ENCODE measurements at places on chromosomes 12 and 14.
A peak's percentile ranks its signal among the peaks of the same experiment; 100 is the strongest.

DNA sequence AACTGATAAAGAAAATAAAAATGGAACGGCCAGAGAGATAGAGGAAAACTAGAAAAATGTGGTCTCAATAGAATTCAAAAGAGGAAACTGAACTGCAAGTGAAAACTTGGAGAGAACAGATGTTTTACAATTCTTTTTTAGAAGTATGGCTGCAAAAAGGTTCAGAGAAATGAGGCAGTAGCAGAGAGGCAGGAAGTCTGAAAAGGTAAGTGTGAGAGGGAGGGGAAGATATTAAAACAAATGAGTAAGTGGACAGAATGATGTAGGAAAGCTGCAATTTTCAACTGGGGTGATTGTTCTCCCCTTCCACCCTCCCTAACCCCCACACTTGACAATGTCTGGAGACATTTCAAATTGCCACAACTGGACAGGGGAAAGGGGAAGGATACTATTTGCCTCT, 12.9 kb downstream of the BTBD7 start:
- no peak for DNase-seq

DNA sequence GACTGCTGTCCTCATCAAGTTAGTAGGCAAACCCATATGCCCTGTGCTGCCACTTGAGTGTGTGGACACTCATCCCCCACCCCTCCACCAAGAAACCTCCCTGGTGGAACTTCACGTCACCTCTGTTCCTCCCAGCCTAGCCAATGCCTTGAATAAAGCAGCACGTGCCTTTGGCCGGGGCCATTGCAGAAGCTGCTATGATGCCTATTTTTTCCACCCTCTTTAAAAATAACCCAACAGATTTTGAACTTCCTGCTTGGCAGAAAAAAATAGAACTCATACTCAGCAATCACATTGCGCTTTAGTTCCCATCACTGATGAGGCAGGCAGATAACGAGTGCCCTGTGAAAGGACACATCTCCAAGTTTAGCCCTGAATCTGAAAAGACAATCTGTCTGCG, 23.1 kb upstream of the PWP1 start:
- DNase-seq: no peak

- DNase-seq: no peak
Observed at GRCh38 chr12:108543652-108544051, 17.3 kb downstream of the SART3 start.

- DNase-seq: no peak
Observed at GRCh38 chr14:61426048-61426447, 104.7 kb downstream of the PRKCH start.

GRCh38 chr12:32777691-32778175, 22.0 kb upstream of the YARS2 start:
- DNase-seq: no peak

DNA sequence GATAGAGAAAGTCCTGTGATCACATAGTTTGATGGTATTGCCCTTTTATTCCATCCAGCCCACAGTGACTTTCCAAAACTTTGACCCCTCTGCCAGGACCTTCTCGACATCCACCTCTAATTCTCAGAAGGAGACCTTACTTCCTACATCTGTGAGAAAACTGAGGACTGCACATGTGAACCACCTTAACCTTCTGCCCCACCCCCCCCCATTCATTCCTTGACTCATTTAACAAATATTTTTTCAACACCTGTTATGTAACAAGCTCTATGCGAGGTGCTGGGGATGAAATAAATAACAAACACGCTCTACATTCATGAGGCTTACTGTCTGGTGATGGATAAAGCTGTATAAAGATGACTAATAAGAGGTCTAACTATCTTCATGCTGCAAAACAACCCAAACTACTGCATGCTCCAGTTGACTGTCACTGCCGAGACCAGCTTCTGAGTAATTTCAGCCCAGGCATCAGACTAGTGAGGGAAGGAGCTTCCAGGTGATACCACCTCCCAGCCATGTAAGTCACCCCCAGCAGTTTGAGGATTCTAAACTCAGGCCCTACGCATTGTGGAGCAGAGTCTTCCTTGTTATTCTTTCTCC, 1.9 kb upstream of the HAL start:
- DNase-seq: no peak

DNA sequence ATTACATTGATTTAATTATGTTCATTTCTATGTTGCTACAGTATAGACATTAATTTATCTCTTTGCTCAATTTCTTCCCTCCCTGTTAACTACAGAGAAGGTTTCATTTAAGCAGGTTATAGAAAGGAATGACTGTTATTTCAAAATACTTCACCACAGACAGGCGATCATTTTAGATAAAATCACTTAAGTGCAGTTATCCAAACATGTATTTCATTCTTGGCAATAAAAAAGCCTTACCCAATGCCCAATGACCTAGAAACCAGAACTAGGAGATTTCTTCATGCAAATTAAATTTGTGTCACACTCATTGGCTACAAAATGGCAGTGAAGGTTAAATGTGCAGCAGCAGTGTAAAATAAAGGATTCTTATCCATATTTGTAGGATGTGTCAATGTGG, 266.4 kb downstream of the KCNH5 start:
- DNase-seq: no peak

DNA sequence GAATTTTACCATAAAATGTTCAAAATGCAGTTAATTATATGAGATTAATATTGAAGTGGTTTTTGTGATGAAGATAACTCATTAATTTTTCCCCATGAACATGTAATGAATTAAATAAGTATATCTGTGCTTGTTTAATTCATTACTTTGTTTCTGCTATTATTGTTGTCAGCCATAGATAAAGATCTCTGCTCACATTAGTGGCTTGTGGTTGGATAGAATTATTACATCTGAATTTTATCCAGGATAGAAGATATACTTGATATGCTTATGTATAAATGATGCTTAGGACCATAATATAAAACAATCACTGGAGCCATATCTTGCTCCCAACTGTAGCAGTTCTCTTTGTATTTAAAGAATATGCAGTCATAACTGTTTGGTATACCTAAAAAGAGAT, 18.5 kb downstream of the TSPAN19 start:
- no peak for DNase-seq

- DNase-seq: peak; percentile 59
Observed at GRCh38 chr14:73758392-73759182, 44.4 kb upstream of the PNMA1 start.

DNA sequence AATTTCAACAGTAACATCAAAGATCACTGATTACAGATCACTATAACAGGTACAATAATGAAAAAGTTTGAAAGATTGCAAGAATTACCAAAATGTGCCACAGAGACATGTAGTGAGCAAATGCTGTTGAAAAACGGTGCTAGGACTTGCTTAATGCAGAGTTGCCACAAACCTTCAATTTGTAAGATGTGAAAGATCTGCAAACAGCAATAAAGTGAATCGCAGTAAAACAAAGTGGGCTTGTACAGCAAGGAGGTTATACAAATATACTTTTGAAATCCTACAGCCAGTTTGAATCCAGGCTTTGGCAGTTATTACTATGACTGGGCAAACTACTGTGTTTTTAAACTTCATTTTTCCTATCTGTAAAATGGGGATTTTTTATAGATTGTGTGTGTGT, 1.0 kb upstream of the PLEKHA5 start:
- no peak for DNase-seq

- DNase-seq: no peak
Observed at GRCh38 chr14:64554556-64554955, 4.8 kb downstream of the PPP1R36 start.

GRCh38 chr14:51824191-51824590, 36.2 kb upstream of the GNG2 start:
- no peak for DNase-seq

DNA sequence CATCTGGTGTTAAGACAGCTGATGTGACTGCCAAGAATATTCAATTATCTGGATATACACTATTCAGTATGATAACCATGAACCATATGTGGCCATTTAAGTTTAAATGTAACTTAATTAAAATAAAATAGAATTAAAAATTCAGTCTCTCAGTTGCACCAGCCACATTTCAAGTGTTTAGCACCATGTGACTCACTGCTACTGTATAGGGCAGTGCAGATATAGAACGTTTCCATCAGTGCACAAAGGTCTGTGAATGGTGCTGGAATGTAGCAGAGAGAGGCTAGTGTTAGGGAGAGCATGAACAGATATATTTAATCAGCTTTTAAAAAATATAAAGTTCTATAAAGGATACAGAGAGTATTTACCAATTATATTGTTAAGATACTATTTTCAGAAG, 28.7 kb downstream of the ARID4A start:
- DNase-seq: no peak

DNA sequence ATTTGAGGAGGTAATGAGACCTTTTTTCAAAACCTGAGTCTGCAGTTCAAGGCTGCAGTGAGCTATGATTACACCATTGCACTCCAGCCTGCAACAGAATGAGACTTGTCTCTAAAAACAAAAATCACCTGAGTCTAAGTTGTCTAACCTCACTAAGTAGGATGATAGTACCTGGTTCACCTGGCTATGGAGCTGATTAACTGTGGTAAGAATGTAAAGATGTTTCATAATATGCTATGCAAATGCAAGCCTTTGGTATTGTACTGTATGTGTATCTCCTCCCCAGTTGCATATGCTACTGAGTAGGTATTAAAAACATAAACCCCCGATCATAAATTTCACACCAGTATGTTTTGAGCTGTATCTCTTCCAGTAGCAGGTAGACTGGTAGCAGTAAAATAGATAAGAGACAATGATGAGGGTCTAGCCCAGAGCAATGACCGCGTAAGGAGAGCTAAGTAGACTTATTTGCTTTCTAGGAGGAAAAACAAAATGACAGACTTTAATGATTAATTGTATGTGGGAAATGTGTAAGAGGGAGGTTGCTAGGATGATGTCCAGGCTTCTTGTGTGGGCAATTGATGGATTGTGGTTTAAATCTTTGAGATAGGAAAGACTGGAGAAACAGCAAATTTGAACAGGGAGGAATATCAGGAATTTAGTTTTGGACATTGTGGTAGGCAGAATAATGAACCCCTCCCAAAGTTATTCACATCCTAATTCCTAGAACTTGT, 41.6 kb upstream of the EGLN3 start:
- no peak for DNase-seq

DNA sequence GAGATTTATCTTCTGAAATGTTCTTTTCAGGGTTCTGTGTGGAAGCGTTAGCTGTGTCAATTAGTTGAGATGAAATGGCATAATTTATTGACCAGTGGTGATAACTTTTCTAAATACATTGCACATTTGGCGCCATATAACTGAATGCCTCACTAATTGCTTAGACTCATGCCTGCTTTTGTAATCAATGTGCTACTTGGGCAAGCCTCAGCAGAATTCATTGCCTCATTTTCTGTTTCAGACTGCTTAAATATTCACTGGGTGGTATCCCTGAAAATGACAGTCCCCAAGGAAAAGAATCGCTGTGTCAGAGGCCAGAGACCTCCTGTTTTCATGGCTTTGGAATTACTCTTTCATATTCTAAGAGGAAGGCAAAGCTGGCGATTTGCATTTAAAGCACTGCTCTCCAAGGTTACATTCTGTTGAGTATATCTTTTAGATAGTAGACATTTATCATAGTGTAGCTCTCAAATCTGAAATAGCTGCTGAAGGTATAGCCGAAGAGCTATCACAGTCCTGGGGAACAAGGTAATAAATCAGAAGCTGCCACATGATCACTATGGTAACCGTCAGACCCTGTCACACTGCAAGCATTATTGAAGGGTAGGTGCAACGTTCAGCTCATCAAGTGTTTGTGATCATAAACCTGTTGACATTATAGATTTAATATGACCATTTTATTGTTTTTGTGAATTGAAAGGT, 297.3 kb upstream of the E2F7 start:
- no peak for DNase-seq

DNA sequence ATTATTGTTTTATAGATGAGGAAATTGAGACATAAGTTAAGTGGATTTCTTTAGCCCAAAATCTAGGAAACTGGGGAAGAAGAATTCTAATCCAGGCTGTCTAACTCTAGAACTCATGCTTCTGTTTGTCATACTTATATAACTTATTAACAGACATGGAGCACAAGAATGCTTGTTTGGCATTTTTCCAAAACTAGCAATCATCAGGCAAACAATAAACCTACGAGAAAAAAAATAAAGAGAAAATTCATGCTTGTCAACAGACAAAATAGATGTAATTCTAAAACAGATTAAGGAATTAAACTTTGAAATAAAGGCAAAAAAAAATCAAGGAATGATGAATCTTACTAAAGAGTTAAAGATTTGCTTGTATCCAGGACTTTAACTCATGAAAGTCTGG, 103.1 kb downstream of the METTL25 start:
- DNase-seq: no peak

GRCh38 chr14:92922155-92922735, 705 bp upstream of the CHGA start:
- no peak for DNase-seq

- no peak for DNase-seq
Observed at GRCh38 chr14:73323896-73324399, 86.6 kb downstream of the PAPLN start.

DNA sequence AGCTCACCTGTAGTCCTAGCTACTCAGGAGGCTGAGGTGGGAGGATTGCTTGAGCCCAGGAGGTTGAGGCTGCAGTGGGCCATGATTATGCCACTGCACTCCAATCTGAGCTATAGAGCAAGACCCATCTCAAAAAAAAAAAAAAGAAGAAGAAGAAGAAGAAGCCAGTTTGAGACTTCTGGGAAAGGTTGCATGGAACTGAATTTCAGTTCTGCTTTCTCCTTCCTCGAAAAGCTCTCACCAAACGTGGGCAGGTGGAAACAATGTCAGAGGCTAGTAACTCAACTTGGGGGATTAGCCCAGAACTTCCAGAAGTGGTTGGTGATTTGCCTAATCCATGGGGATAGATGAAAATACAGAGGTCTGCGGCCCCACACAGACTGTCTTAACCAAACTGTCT, 18.7 kb downstream of the FLVCR2 start:
- no peak for DNase-seq

DNA sequence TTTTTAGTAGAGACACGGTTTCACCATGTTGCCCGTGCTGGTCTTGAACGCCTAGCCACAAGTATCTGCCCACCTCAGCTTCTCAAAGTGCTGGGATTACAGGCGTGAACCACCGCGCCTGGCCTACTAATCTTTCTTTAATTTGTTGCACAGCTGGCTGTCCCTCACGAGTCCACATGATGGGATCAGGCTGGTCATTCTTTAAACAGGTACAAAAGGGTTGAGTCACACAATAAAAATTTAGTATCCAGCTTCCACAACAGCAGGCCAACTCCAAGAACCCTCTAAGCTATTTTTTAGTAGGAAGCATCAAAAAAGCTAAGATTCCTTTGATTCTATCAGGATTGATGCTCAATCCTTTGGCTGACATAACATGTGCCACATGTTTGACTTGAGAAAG, 17.8 kb downstream of the SINHCAF start:
- DNase-seq: no peak

DNA sequence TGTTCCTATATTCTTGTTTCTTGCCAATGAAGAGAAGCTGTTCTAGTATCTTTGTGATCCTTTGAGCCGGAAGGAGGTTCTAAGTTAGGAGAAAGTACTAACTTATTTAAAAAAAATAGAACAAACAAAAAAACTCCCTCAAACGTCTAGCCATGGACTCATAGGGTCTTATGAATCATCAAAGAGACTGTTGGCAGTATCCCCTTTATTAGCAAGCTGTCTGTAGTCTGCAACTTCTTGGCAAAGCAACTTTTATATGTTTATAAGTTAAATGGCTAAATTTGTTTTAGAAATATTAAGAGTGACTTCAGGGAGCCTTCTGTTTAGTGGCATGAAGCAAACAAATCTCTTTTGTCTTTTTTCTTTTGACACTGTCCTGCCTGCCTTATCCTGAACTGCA, 291.9 kb downstream of the FUT8 start:
- no peak for DNase-seq
